ENCODE measurements at places on chromosomes 7 and 10.

GRCh38 chr10:77582710-77583115 lies 54.9 kb downstream of the KCNMA1 start:
- no peak for DNase-seq

DNA sequence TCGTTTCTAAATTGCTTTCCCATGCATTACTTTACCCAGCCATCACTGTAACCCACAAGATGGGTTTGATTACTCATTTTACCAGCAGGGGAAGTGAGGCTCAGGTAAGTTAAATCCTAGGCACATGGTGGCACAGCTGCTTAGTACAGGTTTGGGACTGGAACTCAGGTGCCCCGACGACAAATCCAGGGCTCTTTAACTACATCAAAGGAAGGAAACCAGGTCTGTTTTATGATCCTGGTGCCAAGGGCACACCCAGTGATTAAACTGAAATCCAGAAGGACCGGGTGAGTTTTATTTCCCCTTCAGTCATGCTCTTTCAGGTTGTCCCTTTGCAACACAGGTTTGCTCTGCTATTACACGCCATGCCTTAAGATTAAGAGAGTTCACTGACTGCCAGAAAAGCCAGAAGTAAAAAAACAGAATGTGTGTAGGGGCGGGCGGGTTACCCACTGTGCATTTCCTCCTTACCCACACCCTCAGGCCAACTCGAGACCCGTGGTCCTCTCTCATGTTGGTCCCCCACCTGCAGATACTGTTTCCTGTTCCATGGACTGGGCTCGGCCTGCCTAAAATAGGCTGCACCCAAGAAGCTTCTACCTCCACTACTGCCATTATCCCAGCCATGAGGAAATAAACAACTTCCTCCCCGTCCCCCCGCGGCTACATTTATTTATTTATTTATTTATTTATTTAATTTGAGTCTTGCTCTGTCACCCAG lies 55.1 kb upstream of the KDM7A start:
- DNase-seq: peak; percentile 57

GRCh38 chr10:62095181-62096122 lies 173.2 kb downstream of the RTKN2 start:
- DNase-seq: no peak

GRCh38 chr10:132133449-132134240 lies 53.1 kb upstream of the DPYSL4 start:
- no peak for DNase-seq

GRCh38 chr10:110967645-110968044 lies 48.2 kb downstream of the SHOC2 start:
- DNase-seq: no peak

DNA sequence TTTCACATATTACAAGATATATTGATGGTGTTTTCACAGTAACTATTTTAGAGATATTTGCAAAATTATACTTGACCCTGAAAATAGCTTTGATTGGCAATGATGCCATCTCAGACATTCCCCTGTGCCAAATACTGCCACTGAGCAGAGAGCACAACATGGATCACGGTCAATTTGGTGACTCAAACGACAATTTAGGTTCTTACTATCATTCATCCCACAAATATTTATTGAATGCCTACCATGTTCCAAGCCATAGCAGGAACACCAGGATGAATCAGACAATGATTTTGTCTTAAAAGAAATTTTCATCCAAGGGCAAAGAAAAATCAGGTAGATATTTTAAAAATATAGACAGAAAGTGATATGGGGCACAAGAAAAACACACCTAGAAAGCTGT lies 153.2 kb upstream of the ADO start:
- DNase-seq: no peak

GRCh38 chr10:28291881-28292297 lies 11.0 kb downstream of the MPP7 start:
- no peak for DNase-seq

DNA sequence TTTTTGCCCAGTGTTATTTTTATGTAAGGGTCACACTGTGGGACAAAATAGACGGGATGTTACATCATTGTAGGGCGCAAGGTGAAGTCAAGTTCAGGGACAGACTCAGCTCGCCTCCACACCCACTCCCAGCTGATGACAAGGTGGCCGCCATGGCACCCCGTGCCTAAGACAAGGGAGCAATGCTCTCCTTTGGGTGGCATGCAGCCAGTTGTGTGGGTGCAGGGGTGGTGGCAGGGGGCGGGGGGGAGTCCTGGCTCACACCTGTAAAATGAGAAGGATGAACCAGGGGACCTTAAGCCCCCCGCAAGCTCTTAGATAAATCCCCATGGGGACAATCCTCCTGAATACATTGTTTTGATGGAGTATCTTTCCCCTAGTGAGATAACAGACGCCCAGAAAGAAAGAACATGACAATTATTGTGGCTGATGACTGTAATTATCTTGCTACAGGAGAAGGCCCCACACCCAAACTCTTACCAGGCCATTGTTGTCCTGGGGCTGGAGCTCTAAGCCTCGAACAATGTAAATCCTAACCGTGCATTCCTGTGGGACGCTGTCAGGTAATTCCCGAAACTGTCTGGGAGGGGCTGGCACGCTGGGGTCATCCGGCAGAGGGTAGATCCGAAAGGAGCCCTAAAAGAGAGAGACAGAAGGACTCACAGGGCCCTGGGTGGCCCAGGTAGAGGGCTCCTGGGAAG lies 148.7 kb downstream of the MYOF start:
- no peak for DNase-seq

- no peak for DNase-seq
These were observed 712 bp upstream of the CPVL start for GRCh38 chr7:29146888-29147609.

All from CD4-positive, alpha-beta T cell treated with Interleukin-6 at 100 ng/mL for 8 hours (primary cell).